ENCODE measurements at places on chromosomes 7 and 10.

- DNase-seq, result no peak
Observed at GRCh38 chr7:149669121-149669818, 104.1 kb downstream of the ZNF467 start.

DNA sequence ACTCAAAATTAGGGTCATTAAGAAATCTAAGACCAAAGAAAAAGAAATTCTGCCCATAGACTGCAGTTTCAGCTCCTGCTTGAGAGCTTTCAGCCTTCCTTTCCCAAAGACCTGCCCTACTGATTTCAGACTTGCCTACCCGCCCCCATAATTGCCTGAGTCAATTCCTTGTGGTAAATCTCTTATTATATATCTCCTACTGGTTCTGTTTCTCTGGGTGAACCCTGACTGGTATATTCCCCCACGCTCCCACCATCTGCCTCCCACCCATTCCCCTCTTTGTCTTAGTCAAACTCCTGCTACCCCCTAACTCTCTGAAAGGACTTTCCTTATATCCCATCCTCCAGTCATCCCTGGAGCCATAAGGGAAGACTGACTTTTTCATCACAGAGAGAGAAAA is 64.7 kb upstream of the MET start:
- no peak for DNase-seq

DNA sequence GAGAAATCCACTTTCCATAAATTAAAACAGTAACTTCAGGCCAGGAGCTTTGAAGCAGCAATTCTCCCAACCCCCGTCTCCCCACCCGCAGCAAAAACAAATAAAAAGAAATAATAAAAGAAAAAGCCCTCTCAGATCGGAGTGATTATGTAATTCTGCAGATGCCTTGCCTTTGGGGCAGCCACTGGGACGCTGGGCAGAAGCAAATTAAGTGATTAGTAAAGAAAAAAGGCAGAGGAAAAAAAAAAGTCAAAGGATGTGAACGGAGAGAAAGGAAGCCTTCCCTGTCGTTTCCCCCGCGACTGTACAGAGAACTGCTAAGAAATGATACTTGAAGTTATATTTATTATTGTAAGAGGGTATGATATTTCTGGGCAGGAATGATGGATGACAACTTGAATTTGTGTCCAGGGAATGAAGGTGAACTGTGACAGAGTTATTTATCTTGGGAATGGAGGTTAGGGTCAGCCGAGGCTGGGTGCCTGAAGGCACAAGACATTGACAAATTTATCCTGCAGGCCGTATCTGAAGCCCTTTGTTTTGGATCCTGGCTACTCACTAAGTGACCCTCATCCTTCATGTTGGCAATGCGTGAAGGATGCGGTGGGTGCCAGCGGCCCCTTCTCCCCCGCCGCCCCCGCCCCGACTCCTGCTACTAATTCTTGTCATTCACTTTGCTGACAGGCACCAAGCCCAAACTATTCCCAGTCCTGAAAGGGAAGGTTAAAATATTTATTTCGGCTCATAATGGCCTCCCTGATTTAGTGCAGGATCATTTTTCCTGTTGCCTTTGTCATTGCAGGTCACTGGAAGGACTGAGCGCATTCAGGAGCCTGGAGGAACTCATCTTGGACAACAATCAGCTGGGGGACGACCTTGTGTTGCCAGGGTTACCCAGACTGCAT is 604.0 kb downstream of the LRMDA start:
- DNase-seq, result no peak

- DNase-seq, result peak; percentile 32
Observed at GRCh38 chr7:66629222-66630062, 761 bp downstream of the KCTD7 start.

DNA sequence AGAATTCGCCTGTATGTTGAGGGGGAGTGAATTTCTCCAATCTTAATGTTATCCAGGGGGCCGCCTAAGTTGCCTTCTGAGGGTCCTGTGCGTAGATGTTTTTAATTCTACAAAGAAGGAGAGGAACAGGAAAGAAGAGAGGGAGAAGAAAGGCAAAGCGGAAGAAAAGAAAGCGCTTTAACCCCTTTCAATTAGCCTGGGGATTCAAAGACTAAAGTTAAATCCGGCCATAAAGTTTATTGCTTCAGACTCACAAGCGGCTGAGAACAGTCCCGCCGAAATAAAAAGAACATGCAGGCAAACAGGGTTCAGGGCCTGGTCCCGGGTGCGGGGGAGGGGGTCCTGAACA is 4.5 kb downstream of the HOXA5 start:
- DNase-seq, result no peak

GRCh38 chr7:43926798-43927123 is 525 bp downstream of the UBE2D4 start:
- no peak for DNase-seq

DNA sequence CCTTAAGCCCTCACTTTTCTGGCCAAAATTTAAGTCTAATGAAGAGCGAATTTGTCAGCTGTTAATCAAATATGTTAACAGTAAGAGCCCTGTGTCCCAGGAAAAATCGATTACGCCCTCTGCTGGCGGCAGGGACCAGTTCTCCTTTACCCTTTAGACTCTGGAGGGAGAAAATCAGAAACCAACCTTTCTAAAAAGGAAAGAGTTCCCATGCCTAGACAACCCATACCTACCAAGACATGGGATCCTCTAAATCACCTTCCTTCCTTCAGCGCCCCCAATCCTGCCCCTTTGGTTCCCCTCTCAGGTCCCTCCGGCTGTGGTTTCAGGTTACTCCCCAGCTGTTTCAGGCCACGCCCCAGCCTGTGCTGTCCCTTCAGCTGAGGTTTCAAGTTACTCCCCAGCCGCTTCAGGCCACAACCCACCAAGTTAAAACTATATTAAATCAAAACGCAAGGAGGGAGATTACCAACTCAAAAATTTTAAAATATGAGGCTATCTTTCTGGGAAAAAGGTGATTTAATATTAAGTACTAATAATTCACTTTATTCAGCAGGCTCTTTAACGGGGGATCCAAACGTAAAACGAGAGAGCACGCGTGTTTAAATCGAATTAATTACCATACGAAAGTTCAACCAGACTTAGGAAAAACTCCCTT is 1.4 kb upstream of the AKR1B15 start:
- peak; percentile 84 for DNase-seq

GRCh38 chr10:77940627-77941026 is 14.1 kb upstream of the DLG5 start:
- no peak for DNase-seq

DNA sequence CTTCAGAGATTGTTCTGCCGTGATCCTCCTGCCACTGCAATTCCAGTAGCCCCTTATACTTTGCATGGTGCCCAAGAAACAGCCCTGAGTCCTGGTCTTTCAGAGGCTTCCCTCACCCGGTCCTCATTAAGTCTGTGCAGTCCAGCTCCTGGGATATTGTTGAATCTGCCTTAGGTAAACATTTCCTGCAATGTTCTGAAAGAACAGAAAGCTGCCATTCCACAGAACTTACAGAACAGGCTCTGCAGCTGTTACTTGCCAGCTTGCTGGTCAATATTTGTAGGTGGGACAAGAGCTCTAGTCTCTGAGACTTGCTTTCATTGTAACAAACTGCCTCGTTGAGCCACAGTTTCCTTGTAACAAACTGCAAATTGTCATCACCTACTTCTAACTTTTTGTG is 115.0 kb upstream of the KIF5B start:
- DNase-seq, result no peak

GRCh38 chr10:125538947-125539731 is 143.8 kb downstream of the TEX36 start:
- DNase-seq, result no peak

GRCh38 chr7:31679574-31680305 is 7.3 kb upstream of the PPP1R17 start:
- DNase-seq, result no peak

DNA sequence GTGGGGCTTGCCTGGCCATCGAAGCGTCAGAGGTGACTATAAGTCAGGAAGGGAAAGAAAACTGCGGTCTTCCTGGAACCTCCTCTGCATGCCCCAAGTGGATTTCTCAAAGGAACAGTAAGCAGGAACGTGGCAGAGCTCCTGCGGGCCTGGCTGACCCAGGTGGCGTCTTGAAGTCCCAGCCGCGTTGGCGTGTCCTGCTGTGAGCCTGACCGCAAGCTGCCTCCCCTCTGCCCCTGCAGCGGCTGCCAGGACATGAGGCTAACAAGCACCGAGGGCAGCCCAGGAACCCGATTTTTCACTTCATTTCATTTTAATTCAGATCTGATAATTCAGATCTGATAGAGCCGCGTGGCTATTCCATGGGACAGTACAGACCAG is 55.4 kb downstream of the NKX6-2 start:
- no peak for DNase-seq

DNA sequence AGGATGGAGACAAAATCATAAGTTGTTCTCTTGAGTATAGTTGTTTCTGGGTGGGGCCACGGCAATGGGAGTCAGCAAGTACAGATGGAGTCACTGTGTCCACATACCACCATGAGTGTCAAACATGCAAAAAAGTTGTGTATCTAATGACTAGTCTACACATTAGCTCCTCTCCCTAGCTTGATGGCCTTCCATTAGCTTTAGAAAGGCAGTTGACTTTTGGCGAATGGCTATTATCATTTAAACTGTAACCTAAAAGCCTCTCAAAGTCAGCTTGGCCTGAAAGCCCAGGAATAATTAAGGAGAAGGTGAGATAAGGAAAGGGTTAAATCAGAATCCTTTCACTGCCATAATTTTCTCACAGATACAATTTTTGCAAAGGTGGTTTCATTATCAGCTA is 95.5 kb upstream of the MEOX2 start:
- no peak for DNase-seq

GRCh38 chr7:23109470-23109869 is 3.9 kb downstream of the KLHL7 start:
- DNase-seq, result no peak

DNA sequence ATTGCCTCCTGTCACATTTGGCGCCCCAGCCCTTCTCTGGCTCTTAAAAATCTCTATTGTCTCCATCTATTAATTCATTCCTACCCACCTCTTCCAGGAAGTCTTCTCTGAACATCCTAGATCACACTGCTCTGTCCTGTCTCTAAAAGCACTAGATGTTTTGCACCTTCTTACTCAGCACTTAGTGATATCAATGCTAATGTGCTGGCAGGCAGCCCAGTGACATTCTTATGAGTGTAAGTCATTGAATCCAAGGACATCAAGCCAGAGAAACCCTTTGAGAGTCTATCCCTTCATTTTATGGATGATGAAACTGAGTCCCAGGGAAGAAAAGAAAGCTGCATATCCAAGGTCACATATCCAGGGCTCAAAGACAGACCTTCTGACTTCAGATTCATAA is 48.3 kb upstream of the PAX2 start:
- DNase-seq, result no peak

DNA sequence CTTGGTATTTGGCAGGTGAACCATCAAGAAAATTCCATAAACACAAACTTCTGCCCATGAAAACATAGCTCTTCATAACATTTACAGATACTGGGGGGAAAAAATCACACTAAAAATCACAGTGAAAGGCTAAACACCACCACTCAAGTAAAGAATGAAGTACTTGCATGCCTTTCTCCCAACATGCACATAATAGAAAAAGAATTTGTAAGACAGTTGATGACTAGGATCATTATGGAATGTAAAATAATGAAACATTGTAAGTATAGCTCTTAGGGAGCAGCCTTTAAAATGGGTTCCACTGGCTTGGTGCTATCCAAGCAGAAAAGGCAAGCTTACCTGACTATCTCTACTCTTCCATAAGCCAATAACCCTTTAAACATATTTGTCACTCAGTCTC is 299.9 kb upstream of the LRRN3 start:
- no peak for DNase-seq

DNA sequence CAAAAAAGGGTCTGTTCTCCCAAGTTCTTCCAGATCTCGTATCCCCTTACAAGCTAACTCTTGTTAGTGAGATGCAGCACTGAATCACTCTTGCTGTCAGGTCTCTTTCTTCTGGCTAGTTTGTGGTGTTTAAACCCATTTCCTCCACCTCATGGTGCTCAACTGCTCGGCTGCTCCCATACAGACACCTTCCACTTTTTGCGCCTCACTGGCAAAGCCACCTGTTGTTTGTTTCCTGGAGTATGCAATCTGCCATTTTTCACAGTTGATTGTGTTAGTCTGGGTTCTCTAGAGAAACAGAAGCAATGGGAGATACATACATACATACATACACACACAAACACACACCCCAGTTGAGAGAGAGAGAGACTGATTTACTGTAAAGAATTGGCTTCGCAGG is 124.4 kb upstream of the SP8 start:
- no peak for DNase-seq

GRCh38 chr7:120838281-120838682 is 19.7 kb downstream of the TSPAN12 start:
- DNase-seq, result no peak

DNA sequence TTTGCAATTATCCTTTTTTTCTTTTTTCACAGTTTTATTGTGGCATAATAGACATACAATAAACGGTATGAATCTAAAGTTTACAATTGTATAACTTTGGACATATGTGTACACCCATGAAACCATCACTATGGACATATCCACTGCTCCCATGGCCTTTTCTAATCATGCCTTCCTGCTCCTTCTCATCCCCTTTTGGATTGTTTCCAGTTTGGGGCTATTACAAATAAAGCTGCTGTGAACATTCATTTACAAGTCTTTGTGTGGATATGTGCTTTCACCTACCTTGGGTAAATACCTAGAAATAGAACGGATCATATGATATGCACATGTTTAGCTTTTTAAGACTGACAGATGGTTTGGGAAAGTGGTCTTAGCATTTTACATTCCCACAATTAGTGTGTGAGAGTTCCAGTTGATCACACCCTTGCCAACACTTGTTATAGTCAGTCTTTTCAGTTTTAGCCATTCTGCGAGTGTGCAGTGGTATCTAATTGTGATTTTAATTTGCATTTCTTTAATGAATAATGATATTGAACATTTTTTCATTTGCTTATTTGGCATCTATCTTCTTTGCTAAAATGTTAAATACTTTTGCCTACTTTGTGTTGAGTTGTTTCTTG is 120.9 kb upstream of the KAT6B start:
- DNase-seq, result no peak

DNA sequence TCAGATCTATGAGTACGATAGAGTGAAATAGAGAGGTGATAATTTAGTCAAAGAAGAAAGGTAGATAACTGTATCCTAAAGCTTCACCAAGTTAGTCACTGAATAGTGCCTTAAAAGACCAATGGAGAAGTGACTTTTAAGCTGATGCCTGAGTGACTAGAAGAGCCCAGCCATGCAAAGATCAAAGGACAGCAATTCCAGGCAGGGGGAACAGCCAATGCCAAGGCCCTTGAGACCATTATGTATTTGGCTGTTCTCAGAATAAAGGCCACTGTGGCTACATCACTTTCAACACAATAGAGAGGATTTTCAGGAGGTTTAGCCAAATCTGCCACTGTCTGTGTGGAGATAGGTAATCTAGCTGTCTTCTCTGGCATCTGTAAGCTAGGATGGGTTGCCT is 17.8 kb downstream of the HDAC9 start:
- no peak for DNase-seq

DNA sequence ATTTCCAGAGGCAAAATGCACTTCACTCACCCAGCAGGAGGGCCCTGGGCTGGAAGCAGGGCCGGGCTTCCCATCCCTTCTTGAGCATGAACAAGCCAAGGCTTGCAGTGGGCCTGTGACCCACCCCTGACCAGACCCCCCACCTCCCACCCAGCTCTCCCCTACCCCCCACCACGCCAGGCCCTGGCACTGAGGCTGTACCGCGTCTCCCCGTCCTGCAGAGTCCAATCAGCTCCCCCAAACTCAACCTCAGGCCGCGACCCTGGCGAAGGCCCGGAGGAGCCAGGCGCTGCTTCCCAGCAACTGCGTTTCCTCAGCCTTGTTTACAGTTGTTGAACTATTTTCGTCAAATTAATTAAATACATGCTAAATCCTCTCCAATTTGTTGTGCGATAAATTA is 16.9 kb upstream of the MYL10 start:
- DNase-seq, result no peak

- no peak for DNase-seq
Observed at GRCh38 chr10:34297541-34298345, 517.4 kb downstream of the PARD3 start.

Measured in stimulated activated CD8-positive, alpha-beta memory T cell treated with anti-CD3 and anti-CD28 coated beads, Interleukin-4, amount 100 ng/mL, for 48 hours (primary cell).